NCI-H1417 (cell line): ENCODE measurements at places on chromosomes 16 and 17.

GRCh38 chr16:22630242-22630641, 119.6 kb downstream of the NPIPB5 start:
- DNase-seq, result no peak

DNA sequence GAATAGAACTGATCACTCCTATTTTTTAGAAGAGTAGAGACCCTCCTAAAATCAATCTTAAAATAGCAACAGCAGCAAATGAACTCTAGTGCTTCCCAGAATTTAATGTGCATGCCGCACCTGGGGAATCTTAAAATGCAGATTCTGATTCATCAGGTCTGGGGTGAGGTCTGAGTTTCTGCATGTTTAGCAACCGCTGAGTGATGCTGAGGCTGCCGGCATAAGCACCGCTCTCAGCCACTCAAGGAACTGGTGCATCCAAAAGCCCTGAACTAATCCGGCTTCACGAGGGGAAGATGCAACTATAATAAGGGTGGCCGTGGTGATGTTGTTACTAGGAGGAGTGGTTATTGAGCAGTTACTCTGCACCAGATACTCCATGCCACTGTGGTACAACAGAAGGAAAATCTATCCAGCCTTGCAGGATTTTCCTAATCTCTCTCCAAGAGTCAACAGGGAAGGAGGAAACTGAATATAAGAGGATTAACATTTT, 19.7 kb downstream of the SDK2 start:
- peak; percentile 31 for DNase-seq

DNA sequence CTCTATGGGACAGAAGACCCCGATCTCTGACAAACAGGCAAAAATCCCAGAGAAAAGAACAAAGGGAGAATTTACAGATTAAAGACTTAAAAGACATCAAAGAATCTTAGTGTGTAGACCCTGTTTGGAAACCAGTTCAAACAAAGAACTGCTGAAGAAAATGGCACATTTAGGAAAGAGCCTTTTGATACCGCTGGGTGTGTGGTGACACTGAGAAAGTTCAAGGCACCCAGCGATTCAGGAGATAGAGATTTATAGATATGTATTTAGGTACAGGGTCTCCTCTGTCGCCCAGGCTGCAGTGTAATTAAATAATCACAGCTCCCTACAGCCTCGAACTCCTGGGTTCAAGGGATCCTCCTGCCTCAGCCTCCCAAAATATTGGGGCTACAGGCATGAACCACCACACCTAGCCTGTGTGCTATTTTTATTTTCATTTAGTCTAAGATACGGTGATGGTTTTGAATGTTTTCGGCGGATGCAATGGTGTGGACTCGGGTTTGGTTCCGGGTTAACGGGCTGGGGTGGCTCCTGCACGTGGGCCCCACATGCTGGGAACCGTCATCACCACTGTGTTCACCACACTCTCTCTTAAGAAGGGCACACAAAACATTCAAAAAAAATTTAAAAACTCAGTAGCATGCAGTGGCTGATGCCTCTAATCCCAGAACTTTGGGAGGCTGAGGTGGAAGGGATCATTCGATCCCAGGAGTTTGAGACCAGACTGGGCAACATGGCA, 114.0 kb downstream of the ZNF778 start:
- DNase-seq, result no peak

DNA sequence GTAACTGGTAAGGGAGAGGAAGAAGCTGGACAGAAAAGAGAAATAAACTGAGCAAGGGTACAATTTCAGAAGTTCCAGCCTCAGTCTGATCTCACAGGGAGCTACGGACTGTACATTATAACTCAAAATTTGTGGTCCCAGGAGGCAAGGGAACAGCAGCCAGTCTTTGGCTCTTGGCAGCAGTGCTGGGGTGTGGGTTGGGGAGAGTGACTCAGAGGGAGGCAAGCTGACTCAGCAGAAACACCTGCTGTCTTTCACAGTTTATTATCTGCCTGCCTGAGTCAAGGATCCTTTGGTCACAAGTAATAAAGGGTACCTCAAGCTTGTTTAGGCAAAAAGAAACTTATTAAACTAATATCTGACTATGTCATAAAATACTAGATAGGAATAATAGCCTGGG, 73.5 kb upstream of the KIF2B start:
- no peak for DNase-seq

DNA sequence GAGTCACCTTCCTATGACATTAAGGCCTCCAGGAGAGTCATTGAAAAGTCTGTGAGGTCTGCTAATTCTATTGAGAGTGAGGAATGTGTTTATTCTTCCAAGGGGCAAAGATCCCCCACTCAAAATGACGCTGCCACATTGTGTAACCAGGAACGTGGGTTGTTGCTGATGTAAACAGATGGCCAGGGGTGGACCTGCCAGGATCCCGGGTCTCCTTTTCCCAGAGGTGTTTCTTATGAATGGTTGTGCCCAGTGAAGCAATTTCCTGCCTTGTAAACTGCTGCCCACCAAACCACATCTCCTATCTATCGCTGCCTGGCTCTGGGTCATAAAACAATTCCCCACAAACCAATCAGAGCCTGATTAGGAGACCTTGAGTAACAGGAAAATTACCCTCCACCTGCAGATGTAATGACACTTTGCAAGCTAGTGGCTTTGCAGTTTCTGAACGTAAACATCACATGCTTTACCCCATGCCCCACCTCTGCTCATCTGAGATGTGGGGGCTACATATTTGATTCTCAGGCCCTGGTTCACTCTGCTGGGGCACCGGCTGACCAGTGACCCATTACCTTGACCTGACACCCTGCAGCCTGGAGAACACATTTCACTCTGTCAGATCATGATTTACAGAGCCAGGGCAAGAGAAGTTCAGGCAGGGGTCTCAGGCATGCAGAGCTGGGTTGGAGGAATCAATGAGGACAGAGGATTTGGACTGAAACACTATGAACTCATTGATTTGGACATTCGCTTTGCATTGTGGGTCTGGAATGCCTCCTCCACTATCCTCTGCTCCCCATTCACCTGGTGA, 33.1 kb upstream of the DDX52 start:
- no peak for DNase-seq

- no peak for DNase-seq
These were observed 500 bp downstream of the COX6A2 start for GRCh38 chr16:31427441-31428278.

GRCh38 chr16:68416057-68417046, 32.0 kb downstream of the SMPD3 start:
- peak; percentile 17 for DNase-seq

GRCh38 chr17:17498606-17499301, 2.6 kb upstream of the RASD1 start:
- no peak for DNase-seq

DNA sequence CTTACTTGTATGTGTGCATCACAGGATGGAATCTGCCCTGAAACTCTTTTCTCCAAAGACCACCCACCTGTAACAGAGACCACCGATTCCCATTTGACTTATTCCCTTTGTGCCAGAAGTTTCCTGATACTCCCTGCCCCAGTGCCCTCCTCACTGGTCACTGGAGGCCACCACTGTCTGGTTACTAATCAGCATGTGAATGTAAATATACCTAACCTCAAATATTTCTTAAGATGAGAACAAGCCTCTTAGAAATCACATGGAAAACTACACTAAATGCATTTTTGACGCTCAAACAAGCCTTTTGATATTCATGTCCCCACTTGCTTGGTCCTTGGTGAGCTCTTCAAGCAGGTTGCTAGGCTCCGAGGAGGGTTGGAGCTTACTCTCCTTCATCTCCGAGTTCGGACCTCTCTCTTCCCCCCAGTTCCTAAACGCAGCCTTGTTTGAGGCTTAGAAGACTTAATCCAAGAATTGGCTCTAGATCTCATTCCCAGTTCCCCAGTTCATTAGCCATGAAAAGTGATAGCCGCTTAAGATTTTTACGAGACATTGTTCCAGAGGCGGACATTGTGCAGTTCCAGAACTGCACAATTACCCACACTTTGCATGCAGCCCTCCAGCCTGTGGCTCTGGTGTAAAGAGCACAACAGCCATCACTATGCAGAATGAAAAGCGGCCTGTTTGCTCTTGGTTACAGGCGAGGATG, 579.2 kb upstream of the PSMD7 start:
- DNase-seq, result no peak

DNA sequence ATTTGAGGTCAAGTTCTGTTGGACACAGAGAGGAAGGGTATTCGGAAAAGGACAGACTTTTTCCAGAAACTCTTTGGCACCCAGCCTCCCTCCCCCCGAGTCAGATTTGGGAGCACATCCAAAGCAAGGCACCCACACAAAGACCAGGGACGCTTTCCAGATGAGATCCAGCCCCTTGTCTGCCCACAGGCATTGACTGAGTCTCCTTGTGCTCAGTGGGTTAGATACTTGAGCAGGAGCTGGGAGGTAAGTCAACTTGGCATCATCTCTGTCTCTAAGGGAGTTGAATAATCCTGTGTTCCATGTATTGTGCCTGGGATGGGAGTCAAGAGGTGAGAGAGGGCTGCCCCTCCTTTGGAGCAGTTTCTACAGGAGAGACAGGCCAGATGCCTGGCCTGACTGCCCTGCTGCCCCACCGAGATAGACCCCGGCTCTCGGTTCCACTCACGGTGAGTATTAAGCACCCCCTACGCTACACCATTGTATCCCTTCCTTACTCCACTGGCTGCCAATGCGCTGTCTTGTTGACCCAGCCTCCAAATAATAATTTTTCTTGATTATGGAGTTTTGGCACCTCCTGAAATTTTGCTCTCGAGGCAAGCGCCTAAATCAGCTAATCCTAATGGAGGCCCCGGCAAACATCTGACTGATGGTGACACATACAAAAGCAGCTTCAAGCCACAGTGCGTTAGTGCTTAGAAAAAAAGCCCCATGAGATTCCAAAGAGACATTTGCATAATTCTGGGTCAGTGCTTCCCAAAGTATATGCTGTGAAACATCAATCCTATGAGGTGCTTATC, 29.6 kb upstream of the MAP3K14 start:
- no peak for DNase-seq

- DNase-seq, result no peak
These were observed 139.8 kb upstream of the TOM1L1 start for GRCh38 chr17:54760836-54761235.

- no peak for DNase-seq
These were observed 1.7 kb downstream of the ZNF469 start for GRCh38 chr16:88384222-88385111.

- DNase-seq, result no peak
These were observed 91.2 kb downstream of the RBFOX3 start for GRCh38 chr17:79519601-79520000.

DNA sequence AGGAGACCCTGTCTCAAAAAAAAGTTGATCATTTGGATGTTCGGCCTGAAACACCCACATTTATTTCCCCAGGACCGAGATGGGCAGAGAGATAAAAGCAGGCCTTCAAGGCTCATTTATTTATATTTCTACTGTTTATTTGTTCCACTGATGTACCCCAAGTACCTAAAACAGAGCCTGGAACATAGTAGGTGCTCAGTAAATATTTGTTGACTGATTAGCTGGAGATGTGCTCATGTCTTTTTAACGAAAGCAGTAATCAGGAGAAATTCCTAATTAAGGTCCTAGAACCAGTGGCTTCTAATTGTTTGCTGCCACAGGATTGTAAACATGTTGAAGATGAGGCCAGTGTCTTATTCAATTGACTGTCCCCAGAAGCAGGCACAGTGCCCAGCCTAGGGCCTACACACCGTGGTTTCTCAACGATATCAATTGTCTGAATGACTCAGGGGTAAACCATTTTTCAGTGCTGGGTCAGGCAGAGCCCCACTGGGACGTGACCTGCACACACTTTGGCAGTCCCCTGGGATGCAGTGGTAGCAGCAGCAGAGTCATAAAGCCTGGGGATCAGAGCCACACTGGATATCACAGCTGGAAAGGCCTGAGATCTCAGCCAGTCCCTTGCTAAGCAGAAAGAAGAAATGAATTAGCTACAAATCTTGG, 34.8 kb downstream of the SOST start:
- no peak for DNase-seq

DNA sequence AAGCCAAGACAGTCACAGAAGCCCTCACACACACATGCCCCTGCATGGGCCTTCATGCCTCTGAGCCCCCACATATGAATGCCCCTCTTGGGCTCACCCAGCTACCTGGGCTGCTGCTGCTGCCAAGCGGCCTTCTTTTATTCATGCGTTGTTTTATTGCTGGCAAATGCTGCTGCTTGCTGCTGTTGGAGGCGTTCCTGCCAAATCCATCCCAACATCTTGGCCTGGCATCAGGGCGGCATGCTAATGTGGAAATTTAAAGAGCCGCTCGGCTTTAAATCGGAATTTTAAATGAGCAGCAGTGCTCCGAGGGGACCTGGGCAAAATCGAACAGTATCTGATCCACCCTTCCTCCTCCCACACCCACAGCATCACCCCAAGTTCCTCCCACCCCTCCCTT, 39.0 kb downstream of the NEUROD2 start:
- DNase-seq, result no peak
